ENCODE measurements at places on chromosomes 16 and 17. TPM values are rescaled to one million over a fixed set of nuclear protein-coding genes. Genes with fewer than 3 reads are reported as not detected.

DNA sequence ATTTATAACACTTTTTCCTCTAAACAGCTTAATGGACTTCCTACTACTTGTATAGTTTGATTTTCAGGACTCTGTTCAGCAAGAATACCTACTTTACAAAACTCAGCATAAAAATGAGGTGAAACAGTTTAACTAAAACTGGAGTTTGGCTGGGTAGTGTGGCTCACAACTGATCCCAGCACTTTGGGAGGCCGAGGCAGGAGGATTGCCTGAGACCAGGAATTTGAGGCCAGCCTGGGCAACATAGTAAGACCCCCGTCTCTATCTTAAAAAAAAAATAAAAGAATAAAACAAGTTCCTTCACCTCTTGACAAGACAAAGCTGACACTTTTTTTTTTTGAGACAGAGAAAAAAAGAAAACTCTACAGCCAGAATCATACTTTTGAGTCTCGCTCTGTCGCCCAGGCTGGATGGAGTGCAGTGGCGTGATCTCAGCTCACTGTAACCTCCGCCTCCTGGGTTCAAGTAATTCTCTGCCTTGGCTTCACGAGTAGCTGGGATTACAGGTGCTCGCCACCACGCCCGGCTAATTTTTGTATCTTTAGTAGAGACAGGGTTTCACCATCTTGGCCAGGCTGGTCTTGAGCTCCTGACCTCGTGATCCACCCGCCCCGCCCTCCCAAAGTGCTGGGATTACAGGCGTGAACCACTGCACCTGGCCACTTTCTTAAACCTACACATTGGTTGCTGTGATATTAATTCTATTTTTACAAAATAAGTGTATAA is 2.6 kb downstream of the PDF start:
- no peak for DNase-seq

GRCh38 chr17:78767806-78768205 is 14.3 kb downstream of the CYTH1 start:
- no peak for DNase-seq

DNA sequence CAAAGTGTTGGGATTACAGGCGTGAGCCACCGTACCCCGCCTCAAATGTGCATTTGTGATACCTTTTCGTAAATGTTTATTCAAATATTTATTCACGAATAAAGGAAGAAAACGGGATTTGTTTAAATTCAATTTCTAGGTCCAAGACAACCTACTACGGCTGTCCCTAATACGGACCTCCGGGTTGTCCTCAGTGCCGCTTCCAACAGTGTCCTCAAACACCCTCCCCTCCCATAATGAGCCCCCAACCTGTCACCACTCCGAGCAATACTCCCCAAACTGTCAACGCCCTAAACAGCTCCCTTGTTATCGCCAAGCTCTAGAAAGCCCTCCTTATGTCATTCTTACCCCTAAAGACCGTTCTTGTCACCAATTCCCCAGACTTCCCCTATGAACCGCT is 539 bp upstream of the GABARAPL2 start:
- no peak for DNase-seq

DNA sequence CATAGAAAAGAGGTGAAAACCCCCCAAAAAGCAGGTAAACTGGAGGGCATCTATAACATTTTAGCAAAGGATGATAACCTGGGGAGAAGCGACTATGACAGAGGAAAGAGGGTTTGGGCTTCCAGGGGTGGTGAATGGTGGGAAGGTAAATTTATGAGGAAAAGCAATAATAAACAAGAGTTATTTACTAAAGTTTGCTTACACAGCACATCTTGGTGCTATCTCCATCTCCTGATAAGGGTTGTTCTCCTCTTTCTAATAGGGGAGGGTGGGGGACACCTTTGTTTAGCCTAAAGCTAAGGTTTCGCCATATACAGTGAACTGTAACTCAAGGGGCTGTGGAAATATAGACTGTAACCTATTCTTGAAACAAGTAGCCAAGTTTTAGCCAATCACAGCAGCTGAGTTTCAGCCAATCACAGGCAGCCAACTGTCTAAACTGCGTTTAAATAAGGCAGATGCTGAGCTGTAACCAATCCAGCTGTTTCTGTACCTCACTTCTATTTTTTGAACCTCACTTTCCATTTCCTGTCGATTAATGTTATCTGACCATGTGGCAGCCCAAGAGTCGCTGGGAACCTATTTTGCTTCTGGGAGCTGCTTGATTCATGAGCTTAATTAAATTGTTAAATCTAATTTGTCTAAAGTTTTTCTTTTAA is 191.8 kb downstream of the MAP2K6 start:
- no peak for DNase-seq

DNA sequence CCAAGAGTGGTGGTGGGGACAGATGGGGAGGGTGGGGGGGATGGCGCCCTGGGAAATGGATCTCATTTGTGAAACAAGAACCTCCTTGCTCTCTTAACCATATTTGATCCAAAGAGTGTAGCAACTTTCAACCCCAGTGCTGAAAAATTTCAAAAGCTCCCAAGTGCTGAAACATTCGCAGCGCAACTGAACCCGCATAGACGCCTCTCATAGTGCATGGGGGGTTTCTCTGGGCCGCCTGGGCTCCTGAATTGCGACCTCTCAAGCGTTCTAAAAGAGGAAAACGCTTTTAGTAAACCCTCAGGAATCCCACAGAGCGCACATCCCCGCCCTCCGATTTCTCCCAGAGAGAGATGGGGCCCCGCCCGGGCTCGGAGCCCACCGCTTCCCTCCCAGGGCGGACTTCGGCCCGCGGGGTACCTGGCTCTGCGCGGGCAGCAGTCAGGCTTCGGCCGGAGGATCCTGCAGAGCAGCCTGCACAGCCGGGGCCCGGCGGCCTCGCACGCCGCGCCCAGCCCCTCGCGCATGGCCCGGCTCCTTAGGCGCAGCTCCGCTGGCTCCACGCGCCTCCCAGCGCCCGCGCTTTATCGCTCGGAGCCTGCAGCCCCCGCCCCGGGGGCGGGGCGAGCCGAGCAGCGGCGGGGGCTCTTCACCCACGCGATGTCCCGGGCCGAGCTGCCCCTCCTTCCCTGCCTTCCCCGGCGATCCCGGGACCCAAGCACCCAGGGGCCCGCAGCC is 7.0 kb downstream of the NOS2 start:
- DNase-seq = peak; percentile 43

- peak; percentile 85 for DNase-seq
These were observed 2.0 kb downstream of the CORO7 start for GRCh38 chr16:4414187-4414917.

DNA sequence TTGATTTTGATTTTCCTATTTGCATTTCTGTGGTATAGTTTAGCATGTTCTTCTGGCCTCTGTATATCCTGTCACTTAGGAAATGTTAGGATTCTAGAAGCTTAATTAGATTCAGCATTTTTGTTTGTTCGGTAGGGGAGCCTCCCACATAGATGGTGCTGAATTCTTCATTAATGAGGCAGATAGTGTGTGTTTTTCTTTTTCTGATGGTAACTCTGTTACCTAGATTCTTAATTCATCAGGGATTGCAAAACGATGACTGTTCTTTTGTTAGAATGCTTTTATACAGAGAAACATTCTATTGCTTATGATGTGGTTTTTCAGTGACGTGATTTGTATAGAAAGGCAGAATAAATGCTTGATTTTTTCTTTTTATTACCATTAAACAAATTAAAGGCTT is 19.0 kb downstream of the BANP start:
- DNase-seq = no peak

DNA sequence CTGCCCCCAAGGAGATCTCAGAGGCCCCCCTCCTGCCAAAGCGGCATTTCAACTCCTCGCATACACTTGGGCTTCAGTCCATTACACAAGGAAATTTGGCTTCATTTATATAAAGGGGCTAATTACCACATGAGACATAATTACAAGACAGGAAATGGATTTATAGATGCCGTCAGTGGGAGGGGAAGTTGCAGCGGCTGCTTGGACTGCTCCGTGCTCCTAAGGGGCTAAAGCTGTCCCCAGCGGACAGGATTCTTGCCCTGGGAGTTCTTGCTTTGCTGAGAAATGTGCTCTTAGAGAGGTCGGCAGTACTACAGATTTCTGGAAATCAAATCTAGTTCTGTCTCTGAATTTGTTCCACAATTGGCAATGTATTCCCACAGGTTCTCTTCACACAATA is 57.2 kb upstream of the NLK start:
- no peak for DNase-seq

- no peak for DNase-seq
These were observed 30.1 kb downstream of the PRKCB start for GRCh38 chr16:23865853-23866252.

GRCh38 chr16:63129411-63130125 is 1093.3 kb upstream of the CDH8 start:
- DNase-seq = no peak

GRCh38 chr16:71373073-71373472 is 14.6 kb downstream of the CALB2 start:
- no peak for DNase-seq

DNA sequence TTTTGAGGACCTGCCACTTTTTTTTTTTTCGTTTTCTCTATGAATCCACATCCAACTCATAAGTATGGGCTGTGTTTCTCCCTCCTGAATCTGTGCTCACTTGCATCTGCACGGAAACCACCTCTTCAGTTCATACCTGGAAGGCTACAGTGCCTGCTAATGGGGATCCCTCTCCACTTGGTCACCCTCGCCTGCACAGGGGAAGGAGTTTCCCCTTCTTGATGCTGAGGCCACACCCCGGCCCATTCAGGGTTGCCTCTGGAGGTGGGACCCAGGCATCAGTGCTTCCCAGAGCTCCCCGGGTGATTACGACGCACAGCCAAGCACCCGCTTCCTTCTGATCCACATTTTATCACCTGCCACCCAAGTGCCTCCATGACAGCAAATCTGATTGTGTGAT is 85.9 kb upstream of the TBC1D3K start:
- DNase-seq = no peak

GRCh38 chr16:59527206-59527997 is 793.3 kb upstream of the GOT2 start:
- DNase-seq = no peak

KRT36 gene
- total RNA-seq = not detected

KRTAP9-2 gene
- total RNA-seq = not detected

DEXI gene
- 25.5 TPM for total RNA-seq
